ENCODE measurements at places on chromosomes 3 and 15. TPM values are rescaled to one million over a fixed set of nuclear protein-coding genes. Genes with fewer than 3 reads are reported as not detected.

ZDHHC23 gene
- 2.3 TPM for total RNA-seq

TICRR gene
- total RNA-seq, result 0.60 TPM

EFCAB12 gene
- 2.2 TPM for total RNA-seq

ITPKA gene
- not detected for total RNA-seq

COLQ gene
- total RNA-seq, result 3.9 TPM

GOLGA8M gene
- 4.9 TPM for total RNA-seq

RLBP1 gene
- not detected for total RNA-seq

USP50 gene
- not detected for total RNA-seq

CAND2 gene
- 20.1 TPM for total RNA-seq

TTLL3 gene
- total RNA-seq, result 173 TPM

GRCh38 chr3:38460377-38461270, 6.9 kb downstream of the ACVR2B start:
- DNase-seq, result no peak

DNA sequence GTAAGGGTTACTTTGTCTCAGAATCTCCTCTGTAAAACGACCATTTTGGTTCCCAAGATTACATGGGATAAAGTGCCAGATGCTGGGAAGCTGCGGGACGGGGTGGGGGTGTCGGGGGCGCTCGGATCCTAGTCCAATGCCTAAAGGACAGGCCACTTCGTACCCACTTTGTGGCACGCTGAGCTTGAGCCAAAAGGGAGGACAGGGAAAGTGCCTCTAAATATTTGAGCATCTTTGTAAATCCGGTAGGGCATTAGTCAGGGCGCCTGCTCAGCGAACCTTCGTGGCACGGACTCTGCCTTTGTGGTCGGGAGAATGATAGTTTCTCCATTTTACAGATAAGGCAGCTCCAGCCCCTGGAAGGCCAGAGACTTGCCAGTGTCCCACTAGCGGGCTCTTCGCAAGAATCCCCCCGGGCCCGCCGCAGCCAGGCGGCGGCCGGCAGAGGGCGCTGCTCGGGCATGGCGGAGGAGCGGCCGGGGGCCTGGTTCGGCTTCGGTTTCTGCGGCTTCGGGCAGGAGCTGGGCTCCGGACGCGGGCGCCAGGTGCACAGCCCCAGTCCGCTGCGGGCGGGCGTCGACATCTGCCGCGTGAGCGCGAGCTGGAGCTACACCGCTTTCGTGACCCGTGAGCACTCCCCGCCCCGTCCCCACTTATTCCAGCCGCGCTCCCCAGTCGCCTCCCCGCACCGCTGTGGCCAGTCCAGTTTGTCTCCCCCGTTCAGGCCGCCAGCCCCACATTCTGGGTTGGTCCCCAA, 1.8 kb downstream of the RCCD1 start:
- DNase-seq, result peak; percentile 63

DNA sequence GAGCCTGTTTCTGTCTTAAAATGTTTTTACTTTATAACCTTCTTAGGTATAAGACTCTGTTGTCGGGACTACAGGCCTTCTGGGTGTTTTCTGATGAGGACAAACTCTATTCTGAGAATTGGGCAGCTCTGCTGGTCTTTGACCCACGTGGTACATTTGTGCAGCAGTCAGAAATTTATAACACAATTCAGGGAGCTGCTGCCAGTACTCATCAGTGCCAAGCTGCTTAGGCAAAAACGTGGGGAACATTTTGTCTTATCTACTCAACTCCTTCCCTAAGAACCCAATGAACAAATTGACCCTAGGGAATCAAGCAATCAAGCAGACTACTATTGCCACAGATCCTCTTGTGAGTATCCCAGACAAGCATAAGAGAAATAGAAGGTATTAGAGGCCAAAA, 180.7 kb upstream of the PDZRN3 start:
- peak; percentile 65 for DNase-seq

- peak; percentile 96 for DNase-seq
Observed at GRCh38 chr15:43800286-43801141, at the start of gene HYPK. Gene HYPK, plus strand, starts transcription at chr15:43800599. Its CDS starts 24 bp downstream, at chr15:43800623.

GRCh38 chr3:117161816-117162215, 452.2 kb downstream of the TUSC7 start:
- DNase-seq, result no peak

GRCh38 chr3:5330152-5330810, 142.8 kb downstream of the EDEM1 start:
- no peak for DNase-seq

DNA sequence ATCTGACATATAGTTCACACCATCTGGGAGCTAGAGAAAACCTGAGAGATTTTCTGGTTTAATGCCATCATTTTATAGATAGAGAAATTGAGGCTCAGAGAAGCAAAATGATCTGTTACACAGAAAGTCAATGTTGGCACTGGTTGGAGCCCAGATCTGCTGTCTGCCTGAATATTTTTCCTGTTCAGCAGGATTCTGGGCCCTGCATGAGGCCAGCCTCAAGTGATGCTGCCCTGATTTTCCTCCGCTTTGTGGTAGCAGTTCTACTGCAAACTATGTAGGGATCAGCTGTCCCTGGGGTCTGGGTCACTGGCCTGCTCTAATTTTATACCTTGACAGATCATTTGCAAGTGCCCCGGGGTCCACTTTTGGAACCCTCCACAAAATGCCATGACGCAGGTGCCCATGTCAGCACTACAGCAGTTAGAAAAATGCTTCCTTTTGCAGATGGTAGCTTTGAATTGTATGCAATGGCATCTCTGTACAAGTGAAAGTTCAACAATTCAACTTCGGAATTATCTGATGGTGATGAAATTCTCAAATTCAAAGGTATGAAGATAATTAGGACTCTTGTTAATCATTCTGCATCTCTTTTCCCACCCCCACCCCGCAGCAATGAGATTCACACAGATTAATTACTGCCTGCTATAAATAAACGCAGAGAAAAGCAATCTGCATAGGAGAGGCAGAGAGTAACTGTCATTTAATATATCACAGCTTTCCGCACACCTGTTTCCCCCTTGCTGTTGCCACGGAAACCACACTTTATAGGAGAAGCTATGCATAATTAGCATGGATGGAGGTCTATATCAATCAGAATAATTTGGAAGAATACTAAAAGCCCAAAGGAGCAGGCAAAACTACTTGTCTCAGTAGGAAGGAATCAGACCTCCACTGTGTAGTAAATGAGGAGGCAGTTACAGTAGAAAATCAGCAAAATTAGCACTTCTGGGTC, 222.6 kb downstream of the PDCD6IP start:
- DNase-seq, result no peak

GRCh38 chr3:57942872-57943283, 65.3 kb upstream of the FLNB start:
- no peak for DNase-seq

GRCh38 chr15:79608066-79608864, 176.1 kb downstream of the MINAR1 start:
- no peak for DNase-seq

DNA sequence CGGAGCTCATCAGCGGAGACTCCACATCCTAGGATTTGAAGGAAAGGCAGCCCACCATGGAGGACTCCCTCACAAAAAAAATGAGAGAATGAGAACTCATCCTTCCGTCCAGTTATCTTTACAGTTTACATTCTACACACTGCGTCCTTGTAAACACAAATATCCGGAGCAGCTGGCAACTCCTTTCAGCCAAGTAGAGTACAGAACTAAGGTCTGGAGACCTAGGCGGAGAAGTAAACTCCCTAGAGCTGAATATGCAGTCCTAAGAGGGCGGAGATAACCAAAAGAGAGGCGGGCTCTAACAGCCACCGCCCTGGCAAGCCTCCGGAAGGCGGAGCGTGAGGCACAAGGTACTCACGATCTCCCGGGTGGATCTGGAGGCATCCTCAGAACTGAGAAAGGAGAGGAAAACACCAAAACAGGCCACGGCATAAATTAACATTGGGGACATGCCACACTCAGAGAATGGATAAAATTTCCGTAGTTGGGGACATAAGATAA, 924 bp upstream of the SIN3A start:
- peak; percentile 90 for DNase-seq

DNA sequence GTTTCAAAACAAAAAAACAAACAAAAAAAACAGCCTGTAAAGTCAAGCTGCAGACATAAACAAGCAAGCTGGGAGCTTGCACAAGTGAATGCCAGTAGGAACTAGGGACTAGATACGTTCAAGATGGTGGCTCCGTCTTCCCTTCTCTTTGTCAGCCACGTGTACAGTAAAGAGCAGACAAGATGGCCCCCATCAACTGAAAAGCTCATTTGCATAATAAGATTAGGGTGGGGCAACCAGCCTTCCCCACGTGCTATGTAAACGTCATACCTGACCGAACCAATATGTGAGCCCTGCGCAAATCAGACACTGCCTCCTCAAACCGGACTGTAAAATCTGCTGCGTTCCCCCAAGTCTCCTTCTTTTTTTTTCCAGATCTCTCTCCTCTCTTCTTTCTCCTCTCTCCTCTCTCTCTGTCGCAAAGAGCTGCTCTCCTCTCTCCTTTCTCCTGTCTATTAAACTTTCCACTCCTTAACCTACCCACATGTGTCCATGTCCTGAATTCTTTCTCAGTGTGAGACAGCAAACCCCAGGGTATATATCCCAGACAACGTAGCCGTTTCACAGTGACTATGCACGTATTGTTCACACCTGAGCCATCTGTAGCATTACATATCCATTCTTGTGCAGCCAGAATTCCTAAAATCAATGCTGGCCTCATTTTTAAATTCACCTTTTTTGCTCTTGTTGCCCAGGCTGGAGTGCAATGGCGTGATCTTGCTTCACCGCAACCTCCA, 31.2 kb upstream of the FXR1 start:
- no peak for DNase-seq

DNA sequence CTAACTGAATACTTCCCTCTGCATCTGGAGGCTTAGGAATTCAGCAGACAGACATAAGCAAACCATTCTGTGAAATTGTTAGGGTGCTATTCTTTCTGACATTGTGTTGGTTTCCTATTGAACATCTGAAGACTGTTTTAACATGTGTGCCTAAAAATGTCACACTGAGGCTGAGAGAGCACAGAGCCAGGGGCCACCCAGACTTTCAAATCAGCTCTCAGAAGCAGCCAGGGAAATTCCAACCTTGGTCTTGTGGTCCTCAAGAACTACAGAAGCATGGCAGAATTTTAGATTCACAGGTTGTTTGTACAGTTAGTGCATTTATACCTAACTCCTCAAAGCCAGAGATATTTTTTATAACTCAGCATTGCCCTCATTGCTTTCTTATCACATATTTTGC, 929.2 kb upstream of the CFAP20DC start:
- no peak for DNase-seq

GRCh38 chr15:42140383-42141070, 15.9 kb downstream of the PLA2G4F start:
- DNase-seq, result no peak

DNA sequence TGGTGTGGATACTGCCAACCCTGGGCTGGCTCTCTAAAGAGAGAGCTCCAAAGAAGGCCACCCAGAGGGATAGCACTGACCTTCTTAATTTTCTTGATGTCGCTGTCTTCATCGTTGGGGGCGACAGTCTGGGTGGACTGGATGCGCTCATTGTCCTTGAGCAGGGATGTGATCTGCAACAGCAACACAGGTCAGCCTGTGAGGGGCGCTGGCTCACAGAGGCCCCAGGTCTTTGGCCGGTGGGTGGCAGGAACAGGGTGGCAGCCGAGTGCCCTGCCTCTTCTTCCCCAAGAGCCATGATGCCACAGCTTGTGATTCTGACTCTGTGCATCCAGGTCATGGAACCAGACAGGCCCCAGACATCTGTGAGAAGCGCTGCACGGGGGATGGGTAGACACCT, 41.2 kb downstream of the RASGRF1 start:
- DNase-seq, result no peak

GRCh38 chr3:177932750-177933660, 603.2 kb upstream of the KCNMB2 start:
- DNase-seq, result no peak

DNA sequence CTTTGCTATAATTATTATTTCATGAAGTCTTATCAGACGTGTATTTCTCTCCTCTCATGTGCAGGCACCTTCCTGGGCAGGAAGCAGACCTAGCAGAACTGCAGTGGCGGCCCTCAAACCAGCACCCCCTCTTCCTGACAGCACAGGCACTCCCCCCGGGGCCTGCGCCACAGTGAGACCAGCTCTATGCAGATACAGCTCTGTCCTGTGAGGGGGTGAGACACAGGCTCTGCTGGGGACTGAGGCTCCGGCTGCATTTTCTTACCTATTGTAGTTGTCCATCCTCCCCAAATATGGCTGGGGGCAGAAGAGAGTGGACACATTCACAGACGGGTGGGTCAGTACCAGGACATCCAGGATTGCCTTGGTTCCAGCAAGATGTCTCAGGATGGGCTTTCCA, 5.0 kb downstream of the CISH start:
- DNase-seq, result no peak

- no peak for DNase-seq
Observed at GRCh38 chr3:12588039-12589009, 31.4 kb downstream of the MKRN2 start.

- DNase-seq, result no peak
Observed at GRCh38 chr3:58349792-58350626, 17.3 kb downstream of the PXK start.

GRCh38 chr3:58706395-58707167, 40.0 kb upstream of the FAM3D start:
- DNase-seq, result no peak

DNA sequence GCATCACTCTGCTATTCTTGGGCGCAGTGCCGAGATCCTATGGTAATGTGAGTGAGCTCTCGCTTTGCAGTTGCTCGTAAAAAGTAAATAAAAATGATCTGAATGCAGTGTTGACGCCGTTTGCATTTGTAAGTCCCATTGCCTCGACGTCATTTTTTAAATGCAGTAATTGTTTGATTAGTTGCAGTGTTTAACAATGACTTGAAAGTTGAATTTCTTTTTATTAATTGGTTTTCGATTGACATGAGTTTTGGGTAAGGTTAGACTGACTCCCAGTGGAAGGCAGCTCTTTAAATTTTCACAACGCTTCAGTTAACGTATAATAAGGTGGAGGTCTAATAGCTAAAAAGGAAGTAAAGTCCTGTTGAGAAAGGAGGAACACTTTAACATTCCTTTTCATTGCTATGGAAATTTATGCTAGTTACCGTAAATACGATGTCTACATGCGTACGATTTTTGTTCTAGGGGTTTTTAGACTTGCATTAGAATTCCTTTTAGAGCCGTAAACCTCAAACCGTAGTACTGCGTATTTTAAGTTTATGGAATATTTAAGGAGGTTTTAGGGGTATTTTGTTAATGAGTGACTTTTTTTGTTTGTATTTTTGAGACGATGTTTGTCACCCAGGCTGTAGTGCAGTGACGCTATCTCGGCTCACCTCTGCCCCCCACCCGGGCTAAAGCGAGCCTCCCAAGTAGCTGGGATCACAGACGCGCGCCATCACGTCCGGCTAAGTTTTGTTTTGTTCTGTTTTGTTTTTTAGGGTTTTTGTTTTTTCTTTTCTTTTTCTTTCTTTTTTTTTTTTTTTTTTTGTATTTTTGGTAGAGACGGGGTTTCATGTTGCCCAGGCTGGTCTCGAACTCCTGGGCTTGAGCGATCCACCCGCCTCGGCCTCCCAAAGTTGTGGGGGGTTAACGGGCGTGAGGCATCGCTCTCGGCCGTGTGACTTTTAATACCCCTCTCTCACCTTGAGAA, 1.4 kb downstream of the MORF4L1 start:
- DNase-seq, result peak; percentile 67

- no peak for DNase-seq
Observed at GRCh38 chr3:100972867-100973266, 20.4 kb downstream of the ABI3BP start.
